ENCODE measurements at places on chromosomes 4 and X.

- DNase-seq = no peak
Observed at GRCh38 chrX:25427873-25428555, 412.2 kb upstream of the ARX start.

DNA sequence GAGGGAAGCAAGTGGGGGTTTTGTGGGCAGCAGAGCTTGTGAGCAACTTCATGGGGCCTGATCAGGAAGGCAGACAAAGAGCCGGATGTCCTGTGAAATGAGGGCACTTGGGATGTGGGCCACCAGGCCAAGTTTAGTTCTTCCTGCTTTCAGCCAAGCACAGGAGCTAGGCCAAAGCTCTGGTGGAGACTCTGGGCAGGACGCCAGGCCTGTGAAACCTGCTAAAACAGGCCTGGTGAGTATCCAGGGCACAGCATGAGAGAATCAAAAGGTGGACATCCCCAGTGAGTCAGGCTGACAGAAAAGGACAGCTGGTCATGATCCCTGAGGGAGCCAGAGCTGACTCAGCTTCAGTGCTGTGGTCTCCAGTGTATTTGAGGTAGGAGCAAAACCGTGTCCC is 95.7 kb downstream of the NPNT start:
- DNase-seq = peak; percentile 24

GRCh38 chr4:84596826-84597225 is 13.9 kb downstream of the CDS1 start:
- DNase-seq = no peak

DNA sequence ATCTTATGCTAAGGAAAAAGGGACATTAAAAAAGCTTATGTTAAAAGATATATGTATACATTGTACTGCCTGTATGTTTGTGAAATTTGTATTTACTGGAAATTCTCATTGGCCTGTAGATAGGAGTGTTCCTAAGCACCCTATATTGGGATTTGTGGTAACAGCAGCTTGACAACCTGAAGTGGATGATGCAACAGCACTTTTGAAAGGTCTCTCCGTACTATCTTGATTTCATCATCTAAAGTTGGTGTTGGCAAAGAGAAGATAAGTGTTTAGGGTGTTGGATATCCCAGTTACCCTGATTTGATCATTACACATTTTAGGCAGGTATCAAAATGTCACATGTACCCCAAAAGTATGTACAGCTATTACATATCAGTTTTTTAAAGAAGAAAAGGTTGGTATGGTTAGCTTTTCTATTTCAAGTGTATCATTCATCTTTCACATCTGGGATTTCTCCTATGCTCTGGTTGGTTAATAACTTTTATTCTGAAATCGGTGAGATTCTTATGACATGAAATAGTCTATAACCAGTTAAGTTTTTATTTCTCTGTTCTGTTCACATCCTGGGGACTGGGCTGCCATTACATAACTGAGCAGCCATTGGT is 10.3 kb downstream of the HADH start:
- no peak for DNase-seq

- DNase-seq = peak; percentile 20
Observed at GRCh38 chrX:63656871-63657580, 128.0 kb downstream of the ARHGEF9 start.

- DNase-seq = no peak
Observed at GRCh38 chr4:108203377-108203776, 34.6 kb upstream of the LEF1 start.

- no peak for DNase-seq
Observed at GRCh38 chr4:12116009-12116552, 687.4 kb upstream of the HS3ST1 start.

- no peak for DNase-seq
Observed at GRCh38 chrX:130502016-130502570, 100.3 kb downstream of the RBMX2 start.

DNA sequence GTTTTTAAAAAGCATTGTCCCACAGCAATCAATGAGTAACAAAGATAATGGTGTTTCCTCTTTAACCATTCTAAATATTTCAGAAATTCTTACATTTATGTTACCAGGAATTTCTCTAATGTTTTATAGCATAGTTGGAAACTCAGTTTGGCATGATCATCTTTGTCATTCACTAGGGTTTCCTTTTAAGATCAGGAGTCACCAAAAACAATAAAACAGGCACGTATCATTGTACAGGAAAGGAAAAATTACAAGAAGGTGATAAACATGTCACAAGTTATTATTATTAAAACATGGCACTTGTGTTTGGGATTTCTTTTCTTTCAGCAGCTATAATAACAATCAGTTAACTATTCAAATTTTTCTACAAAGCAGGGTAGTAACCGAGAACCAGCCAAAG is 84.0 kb downstream of the SLC10A7 start:
- no peak for DNase-seq

GRCh38 chrX:108299704-108300103 is 138.5 kb downstream of the COL4A6 start:
- no peak for DNase-seq

DNA sequence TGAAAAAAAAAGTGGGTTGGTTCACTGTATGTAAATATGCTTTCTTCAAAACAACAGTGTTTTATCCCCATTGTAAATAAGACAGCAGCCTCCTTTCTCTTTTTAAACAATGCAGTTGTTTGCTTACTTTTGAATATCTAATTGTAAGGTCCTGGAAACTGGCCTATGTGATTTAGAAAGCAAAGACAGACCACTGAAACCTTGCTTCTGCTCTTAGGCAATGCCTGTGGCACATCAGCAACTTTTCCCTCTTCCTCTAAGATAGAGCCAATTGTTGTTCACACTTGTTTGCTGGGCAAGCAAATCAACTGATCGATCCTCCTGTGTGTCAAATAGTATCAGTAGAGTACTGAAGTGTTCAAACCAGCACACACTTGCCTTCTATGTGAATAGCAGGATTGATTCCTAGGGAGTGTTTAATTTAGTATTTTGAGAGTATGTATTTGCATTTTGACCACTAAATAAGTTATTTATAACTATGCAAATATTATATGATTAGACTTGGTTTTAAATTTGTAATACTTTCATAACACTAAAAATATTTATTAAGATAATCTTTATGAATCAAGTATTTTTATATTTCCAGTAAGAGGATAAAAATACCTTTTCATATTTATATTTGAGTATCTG is 55.4 kb upstream of the GRPR start:
- no peak for DNase-seq

GRCh38 chr4:11843927-11844326 is 415.2 kb upstream of the HS3ST1 start:
- no peak for DNase-seq

DNA sequence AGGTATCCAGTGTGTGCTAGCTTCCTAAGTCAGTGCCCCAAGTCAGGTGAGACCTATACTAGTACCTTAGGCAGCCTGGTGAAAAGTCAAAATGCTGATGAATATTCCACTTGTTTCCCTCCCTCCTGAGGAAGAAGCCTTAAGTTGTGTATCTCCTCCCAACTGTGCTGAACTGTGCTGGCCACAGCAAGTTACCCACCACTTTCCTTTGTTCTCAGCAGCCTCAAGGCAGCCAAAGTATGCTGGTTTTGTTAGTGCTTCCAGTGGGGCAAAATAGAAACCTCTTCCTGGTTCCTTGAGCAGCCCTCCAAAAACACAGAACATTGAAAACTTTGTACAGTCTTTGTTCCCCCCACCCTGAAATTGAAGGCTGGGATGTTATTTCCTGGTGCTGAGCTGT is 13.9 kb downstream of the ATG4A start:
- DNase-seq = no peak

GRCh38 chr4:45931154-45931553 is 192.7 kb downstream of the GABRG1 start:
- no peak for DNase-seq

DNA sequence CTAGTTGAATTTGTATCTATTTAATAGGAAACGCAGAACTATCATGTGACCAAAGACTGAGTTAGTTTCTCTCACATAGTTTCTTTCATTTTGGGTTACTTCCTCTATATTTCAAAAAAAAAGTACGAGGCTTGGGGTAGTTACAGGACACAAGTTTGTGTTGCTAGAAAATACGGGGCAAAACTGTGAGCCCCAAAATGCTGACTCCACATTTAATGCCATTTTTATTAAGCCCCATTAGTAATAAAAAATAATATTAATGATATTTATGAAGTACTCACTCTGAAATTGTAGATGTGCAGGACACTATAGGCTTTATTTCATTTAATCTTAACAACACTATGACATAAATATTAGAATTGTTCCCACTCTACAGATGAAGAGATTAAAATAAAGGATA is 268.6 kb downstream of the DTHD1 start:
- no peak for DNase-seq

- DNase-seq = no peak
Observed at GRCh38 chr4:188722911-188723310, 583.7 kb downstream of the TRIML1 start.

DNA sequence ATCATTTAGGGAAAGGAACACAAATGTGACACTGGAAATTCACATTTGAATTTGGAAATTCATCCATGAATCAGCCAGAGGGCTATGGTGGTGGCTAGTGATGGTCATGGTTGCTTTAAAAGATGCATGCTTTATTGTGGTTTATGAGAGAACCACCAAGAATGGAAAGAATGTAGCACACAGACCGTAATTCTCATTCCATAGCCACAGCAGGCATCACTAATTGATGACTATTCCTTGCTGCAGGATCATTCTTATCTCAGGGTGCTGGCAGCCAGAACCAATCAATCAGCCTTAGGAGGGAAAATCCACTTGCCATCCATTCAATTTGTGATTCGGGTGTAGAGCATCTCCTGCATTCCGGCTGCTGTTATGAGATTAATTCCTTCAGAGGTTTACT is 115.6 kb downstream of the DHRSX start:
- DNase-seq = peak; percentile 43

- no peak for DNase-seq
Observed at GRCh38 chrX:121010218-121010617, 24.7 kb upstream of the CT47A1 start.

GRCh38 chrX:16394290-16394689 is 227.0 kb downstream of the MAGEB17 start:
- no peak for DNase-seq

DNA sequence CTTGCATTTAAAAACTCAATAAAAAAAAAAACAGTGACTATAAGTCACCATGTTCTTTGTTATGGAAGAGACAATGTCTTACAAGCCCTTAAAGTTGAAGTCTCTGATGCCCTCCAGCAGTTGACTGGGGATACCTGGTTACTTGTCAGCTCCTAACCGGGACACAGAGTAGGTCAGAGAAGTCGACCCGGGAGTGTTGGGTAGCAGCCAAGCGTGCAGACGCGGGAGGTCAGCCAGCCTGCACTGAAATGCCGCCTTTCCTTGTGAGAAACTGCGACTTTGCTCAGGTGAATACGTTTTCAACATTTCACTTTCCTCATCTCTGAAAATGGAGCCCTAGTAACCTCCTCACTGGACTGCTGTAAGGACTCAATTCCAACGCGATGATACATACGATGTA is 81.8 kb downstream of the F11 start:
- no peak for DNase-seq

DNA sequence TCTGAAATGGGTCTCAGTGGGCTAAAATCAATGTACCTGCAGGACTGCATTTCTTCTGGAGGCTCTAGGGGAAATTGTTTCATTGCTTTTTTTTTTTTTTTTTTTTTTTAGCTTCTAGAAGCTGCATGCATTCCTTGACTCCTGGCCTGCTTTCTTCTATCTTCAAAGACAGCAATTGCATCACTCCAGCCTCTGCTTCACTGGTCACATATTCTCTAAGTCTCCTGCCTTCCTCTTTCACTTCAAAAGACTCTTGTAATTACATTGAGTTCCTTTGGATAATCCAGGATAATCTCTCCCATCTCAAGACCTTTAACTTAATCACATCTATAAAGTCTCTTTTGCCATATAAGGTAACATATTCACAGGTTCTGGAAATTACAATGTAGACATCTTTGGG is 11.3 kb upstream of the PCYT1B start:
- no peak for DNase-seq

- DNase-seq = peak; percentile 50
Observed at GRCh38 chr4:85826060-85826678, 351.2 kb downstream of the ARHGAP24 start.

- DNase-seq = no peak
Observed at GRCh38 chr4:80608281-80608980, 272.9 kb downstream of the CFAP299 start.

GRCh38 chrX:119410027-119410819 is 11.1 kb downstream of the SLC25A43 start:
- DNase-seq = peak; percentile 66

- peak; percentile 30 for DNase-seq
Observed at GRCh38 chrX:65688403-65688871, 21.0 kb downstream of the MSN start.

GRCh38 chrX:134632355-134632754 is 25.9 kb downstream of the PLAC1 start:
- DNase-seq = no peak

DNA sequence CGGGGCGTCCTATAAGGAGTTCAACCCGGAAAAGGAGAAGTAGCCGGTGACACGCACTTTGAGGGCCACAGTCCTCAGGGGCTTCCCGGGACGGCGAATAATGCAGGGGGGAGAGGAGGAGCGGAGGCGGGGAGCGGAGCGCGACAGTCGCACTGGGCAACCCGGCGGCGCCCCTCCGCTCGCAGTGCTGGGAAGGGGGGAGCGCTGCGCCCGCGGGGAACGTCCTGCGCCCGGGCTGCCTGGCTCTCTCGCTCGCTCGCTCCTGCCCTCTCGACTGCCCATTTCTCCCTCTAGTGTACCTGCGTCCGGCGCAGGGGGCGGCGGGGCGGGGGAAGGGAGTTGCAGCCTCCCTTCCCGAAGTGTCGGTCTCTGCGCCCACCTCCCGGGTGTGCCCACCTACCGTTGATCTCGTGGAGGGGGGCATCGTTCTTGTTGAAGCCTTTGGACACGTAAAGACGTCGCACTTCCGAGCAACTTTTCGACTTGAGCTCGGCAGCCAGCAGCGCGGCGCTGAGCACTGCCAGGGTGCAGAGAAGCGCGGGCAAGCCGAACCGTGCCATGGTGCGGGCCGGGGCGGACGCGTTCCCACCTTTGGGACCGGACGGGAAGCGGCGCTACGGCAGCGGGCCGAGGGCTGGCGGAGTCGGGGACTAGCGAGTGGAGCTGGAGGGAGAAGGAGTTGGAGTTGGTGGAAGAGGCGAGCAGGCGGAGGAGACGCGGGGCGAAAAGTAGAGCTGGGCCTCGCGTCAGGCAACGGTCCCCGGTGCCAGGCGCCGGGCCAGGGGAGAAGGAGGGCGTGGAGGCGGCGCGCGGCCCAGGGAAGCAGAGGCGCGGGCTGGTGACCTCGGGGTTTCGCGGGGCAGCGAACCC is 648 bp downstream of the GPC4 start:
- peak; percentile 29 for DNase-seq

GRCh38 chr4:10160281-10160856 is 43.8 kb upstream of the WDR1 start:
- no peak for DNase-seq

- DNase-seq = no peak
Observed at GRCh38 chr4:14309431-14309830, 681.9 kb upstream of the BOD1L1 start.

- no peak for DNase-seq
Observed at GRCh38 chr4:125184116-125184515, 130.6 kb upstream of the FAT4 start.

DNA sequence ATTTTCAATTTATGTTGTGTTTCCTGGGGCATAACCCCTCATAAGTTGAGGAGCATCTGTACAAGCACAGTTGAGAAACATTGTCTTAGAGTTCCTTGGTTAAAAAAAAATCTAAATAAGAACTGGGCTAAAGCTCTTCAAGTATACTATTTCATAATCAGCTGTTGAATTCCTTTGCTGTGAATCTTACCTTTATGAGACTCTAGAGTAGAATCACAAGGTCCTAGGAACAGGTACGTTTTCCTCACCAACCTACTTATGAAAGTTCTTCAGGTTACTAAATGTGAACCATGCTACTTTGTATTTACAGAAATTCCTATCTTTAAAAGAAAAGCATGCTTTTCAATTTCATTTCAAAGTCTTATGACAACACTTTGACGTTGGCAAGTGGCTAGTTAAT is 20.9 kb upstream of the SOD3 start:
- no peak for DNase-seq

Data from AG08396 (cell line).